ENCODE measurements at places on chromosomes 7 and 10.

- no peak for DNase-seq
Observed at GRCh38 chr10:35308809-35309208, 27.5 kb upstream of the CCNY start.

GRCh38 chr7:98128346-98128745, 21.7 kb downstream of the LMTK2 start:
- no peak for DNase-seq

DNA sequence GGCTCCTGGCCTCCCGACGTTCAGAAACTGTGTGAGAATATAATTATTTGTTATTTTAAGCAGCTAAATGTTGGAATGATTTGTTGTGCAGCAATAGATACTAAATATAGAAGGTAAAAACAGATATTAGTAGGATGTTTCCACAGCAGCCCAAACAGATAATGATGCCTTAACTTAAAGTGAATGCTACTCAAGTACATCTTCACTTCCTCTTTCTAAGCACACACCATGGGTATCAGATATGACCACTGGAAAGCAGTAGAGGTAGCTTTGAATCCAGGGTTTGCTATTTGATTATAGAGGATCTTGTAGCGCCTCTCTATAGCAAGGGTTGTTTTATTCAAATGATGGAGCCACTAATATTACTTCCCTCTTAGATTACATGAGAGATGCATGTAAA, 38.2 kb upstream of the BET1 start:
- DNase-seq = no peak

DNA sequence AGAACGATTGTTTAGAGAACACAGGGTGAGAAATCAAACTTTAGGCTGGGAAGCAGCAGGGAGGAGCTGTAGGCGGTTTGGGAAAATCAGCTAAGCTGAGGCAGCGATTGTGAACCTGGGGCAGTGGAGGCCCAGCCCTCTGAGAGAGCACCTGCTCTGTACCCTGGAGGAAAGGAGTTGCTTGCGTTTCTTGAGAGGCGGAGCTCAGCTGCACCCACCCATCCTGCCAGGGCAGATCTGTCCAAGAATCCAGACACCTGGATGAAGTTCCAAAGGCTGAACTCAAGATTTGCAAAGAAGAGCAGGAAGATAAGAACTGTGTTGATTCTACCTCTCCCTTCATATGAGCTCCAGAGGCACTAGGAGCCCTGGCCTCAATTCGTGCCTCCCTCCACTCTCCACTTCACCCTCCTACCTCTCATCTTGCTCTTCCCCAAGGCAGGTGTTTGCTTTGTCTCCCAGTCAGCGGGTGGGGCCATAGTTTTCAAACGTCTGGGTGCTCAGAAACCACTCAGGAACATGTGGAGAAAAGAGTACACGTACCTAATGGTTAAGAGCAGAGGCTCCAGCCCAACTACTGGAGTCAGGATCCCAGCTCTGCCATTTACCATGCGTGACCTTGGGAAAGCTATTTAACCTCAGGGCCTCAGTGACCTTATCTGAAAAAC, 21.5 kb upstream of the TMEM213 start:
- no peak for DNase-seq
